ENCODE measurements at places on chromosomes 11 and 22.
A peak's percentile ranks its signal among the peaks of the same experiment; 100 is the strongest.

GRCh38 chr22:21642584-21643448 lies 714 bp downstream of the SDF2L1 start:
- peak; percentile 49 for DNase-seq

DNA sequence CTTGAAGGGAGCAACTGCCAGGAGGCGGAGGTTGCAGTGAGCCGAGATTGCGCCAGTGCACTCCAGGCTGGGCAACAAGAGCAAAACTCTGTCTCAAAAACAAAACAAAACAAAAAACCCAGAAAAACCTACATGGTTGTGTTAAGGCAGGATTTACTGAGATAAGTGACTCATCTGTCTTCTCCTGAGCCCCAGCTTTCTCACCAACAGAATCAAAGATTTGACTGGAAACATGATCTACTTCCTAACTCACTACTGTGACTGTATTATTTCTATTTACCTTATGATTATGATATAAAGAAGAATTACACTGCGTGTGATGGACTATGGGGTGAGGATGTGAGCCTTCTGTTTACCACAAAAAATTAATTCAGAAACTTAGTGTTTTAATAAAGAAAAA lies 21.8 kb downstream of the FAM118B start:
- no peak for DNase-seq

GRCh38 chr11:32893343-32894148 lies 935 bp downstream of the QSER1 start:
- peak; percentile 65 for DNase-seq

- no peak for DNase-seq
Observed at GRCh38 chr11:108111126-108111525, 10.2 kb upstream of the ACAT1 start.

- no peak for DNase-seq
Observed at GRCh38 chr11:64089915-64090805, 54.4 kb downstream of the FLRT1 start.

GRCh38 chr11:94593030-94593429 lies 25.9 kb downstream of the PIWIL4 start:
- no peak for DNase-seq

DNA sequence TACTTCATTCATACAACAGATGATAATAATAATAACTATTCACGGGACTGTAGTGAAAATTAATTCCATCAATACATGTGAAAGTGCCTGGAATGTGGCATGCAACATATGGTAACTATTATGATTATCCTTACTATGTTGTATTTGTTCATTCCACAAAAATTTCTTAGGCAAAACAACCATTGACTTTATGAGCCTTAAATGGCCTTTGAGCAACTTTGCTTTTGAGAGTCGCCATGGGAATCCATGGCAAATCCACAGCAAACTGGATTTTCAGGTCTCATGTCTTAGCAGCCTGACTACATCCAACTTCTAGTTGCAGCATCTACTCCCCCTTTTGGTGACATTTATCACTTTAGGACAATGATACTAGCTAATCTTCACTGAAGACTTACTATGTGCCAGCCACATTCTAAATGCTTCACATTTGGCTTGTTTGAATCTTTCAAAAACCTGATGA lies 56.8 kb downstream of the SLC1A2 start:
- no peak for DNase-seq

DNA sequence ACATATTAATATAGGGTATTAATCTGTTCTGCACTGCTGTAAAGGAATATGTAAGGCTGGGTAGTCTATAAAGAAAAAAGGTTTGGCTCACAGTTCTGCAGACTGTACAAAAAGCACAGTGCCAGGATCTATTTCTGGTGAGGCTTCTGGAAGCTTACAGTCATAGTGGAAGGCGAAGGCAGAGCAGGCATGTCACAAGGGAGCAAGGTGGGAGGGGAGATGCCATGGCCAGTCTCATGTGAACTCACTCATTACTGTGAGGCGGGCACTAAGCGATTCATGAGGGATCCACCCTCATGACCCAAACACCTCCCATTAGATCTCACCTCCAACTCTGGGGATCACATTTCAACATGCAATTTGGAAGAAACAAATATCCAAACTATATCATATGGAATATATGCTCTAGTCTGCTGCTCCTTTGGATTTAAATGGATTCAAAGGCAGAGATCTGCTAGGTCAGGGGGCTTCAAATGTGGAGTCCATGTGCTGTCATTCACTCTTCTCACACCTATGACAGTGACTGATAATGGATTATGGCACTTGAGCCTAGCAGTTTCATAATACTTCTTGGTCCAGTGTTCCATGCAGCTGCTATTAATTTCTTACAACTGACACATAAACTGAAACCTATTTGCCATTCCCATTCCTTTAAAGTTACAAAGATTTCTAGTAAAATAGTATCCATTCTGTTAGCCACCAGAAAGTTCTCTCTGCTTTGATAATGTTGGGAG lies 146.0 kb downstream of the ATG16L2 start:
- no peak for DNase-seq

GRCh38 chr11:78914503-78914902 lies 339.8 kb upstream of the NARS2 start:
- no peak for DNase-seq

DNA sequence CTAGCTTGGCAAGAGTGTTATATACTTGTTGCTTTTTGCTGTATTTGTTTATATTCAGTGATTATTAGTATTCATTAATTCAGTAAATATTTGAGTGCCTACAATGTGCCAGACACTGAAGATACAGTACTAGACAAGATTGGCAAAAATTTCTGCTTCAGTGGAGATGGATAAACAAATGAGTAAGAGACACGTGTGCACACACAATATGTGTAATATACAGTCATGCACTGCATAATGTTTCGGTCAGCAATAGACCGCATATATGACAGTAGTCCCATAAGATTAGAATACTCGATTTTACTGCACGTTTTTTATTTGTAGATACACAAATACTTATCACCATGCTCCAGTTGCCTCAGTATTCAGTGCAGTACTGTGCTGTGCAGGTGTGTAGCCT lies 104.9 kb upstream of the GAL start:
- no peak for DNase-seq

DNA sequence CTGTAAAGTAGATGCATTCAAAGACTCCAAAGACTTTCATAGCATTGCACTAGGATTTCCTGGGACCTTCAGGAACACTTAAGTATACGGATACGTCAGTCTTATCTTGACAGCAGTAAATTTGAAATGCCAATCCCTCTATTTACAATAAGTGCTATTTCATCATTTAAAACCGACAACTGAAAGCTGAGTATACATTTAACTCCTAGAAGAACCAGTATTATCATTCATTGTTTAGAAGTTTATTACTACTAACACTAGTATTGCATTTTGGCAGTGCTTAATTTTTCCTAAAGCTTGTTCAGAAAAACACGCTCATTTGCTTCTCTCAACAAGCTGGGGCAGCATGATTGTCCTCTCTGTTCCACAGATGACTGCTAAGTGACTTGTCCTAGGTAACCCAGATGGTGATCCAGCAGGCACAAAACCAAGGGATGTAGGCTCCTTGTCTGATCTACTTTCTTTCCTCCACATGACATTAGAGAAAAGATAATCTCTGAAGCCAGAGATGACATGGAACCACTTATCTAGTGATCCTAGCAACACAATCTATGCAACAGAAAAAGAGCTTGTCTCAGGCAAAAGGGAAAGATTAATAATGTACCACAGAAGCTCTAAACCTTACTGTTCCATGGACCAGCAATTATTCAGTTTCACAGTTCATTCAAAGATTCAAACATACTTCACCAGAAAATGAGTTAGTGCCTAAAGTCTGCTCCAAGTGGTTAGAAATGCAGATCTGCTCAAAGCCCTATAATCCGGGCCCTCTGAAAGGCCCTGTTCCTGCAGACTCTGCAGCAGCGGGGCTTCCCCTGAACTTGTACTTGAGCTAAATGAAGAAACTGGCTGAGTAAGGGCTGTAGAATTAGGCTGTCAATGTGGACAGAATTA lies 5.2 kb downstream of the MAML2 start:
- DNase-seq: no peak

DNA sequence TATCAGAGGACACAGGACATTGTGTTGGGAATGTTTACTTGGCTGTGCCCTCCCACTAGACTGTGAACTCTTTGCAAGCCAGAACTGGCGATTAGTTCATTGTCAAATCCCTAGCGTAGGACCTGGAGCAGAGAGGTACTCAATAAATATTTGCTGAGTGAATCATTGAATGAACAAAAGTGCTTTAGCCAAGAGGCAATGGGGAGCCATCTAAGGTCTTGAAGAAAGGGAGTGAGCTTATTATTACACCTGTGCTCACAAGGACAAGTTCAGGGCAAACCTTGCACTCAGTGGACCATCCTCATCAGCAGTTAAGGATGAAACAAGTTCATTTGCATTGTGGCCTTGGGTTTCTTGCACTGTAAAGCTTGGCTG lies 1.1 kb upstream of the RASSF10 start:
- DNase-seq: no peak
